GM20000 (cell line): ENCODE measurements at places on chromosomes 4 and X.

DNA sequence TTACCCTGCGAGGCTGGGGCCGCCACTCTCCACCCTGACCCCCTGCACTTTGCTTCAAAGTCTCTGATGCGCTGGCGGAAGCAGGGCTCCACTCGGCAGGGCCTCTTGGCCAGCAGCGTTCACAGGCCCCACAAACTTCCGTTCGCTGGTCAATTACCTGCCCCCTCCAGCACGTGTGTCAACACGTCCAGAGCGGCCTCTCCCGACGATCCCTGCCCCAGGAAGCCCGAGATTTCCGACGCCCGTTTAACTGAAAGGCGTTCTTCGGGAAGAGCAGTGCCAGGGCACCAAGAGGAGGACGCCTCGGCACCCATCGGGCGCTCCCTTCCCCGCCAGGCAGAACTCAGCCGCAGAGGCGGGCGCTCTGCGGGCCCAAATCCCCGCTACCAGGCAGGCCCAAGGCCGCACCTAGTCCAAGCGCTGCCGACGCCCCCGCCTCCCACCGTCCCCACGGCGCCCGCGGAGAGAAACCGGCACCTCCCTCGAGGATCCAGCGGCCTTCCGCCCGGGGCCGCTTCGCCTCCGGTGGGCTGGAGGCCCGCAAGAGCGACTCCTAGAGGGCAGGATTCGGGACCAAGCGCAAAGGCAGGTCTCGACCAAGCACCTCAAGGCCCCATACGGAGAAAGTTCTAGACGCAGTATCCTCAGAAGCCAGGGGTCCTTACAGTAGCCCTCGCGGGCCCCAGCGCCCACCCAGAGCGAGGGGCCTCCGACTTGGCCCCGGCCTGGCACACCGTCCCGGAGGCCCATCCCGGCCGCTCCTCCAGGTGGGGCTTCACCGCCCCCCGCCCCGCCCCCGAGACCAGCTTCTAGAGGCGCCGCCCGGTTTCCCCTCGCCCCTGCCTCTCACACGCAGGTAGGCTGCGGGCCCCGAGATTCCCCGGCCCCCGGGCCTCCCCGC is 586 bp downstream of the BCAP31 start:
- DNase-seq: peak; percentile 74

DNA sequence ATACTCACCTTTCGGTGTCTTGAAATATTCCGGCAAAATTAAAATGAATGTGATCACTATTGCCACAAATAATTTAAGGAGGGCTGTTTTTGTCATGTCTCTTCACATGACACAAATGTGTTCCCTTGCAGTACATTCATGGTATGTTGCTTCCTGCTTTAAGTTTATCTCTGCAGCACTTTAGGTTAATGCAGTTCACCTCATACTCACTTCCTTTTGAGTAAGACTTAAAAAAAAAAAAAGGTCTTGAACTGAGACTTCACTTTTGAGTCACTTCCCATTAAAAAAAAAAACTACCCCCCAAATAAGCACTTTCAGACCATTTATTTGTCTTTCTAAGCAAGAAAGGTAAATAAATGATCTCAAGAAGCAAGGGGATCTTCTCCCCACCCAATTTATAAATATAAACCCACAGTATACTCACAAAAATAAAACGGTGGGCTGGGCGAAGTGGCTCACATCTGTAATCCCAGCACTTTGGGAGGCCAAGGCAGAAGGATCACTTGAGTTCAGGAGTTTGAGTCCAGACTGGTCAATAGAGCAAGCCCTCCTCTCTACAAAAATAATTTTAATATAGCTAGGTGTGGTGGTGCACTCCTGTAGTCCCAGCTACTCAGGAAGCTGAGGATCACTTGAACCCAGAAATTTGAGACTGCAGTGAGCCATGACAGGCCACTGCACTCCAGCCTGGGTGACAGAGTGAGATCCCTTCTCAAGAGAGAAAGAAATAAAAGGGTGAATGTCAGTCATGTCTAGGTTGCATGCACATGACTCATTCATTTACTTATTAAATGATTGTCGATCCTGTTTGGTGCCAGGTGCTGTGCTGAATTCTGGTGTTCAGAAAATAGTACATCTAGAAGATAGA is at the start of gene TMEM156:
Gene TMEM156, minus strand, starts transcription at position 192 of the 868 bp plus-strand sequence. Its CDS starts 96 bp downstream, at position 96.
- DNase-seq: peak; percentile 56

DNA sequence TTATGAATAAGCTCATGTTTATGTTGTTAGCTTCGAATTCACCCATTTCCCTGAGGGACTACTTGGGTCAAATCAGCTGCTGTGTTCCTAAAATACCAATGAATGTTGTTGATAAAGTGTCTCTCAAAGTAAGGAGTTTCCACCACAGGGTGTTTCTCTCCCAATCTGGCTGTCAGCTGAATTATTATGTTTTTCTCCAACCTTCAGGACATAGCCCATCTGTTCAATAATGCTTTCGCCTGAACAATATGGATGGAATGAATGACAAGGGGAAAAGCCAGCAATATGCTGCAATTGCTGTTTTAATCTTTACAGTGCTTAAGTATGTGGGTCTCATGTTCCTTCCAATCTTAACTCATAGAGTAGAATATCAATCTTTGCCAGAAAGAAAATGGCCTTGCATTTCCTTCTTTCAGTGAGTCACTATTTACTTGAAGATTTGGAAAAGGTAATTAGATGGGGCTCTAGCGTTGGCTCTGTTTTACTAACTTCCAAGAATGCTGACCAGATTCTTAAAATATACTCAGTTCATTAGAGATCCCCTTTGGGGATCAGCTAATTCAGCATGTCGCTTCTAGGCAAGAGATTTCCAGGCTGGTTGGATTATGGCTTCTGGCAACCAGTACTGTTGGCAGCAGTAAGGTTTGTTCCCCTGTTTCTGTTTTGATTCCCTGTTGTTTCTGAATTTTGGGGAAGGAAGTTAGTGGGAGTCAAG is 410.5 kb downstream of the PPP3CA start:
- no peak for DNase-seq

DNA sequence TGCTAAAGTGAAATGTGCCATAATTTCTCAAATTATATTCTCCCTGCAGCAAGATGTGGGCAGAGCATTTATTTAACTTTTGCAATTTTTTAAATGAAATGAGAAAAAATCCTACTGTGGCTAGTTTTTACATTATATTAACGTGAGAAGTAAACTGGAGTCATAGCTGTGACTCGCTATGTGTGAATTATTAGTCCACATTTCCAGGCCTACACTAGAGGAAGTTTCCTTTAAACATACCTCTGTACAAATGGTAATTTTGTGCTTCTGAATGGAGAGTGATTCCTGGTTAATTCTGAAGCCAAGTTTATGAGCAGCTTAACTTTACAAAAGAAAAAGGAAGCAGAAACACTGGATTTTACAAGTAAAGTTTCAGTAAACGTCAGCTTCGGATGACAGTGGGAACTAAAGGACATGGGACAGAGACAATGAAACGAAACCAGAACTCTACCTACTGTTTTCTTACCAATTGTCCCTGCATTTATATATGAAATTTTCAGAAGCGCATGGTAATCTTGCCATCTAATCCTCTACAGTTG is 72.4 kb downstream of the FBXO8 start:
- no peak for DNase-seq

GRCh38 chr4:108919226-108919893 is 156.5 kb upstream of the ETNPPL start:
- DNase-seq: no peak

GRCh38 chr4:30837131-30837539 is 117.0 kb downstream of the PCDH7 start:
- no peak for DNase-seq

DNA sequence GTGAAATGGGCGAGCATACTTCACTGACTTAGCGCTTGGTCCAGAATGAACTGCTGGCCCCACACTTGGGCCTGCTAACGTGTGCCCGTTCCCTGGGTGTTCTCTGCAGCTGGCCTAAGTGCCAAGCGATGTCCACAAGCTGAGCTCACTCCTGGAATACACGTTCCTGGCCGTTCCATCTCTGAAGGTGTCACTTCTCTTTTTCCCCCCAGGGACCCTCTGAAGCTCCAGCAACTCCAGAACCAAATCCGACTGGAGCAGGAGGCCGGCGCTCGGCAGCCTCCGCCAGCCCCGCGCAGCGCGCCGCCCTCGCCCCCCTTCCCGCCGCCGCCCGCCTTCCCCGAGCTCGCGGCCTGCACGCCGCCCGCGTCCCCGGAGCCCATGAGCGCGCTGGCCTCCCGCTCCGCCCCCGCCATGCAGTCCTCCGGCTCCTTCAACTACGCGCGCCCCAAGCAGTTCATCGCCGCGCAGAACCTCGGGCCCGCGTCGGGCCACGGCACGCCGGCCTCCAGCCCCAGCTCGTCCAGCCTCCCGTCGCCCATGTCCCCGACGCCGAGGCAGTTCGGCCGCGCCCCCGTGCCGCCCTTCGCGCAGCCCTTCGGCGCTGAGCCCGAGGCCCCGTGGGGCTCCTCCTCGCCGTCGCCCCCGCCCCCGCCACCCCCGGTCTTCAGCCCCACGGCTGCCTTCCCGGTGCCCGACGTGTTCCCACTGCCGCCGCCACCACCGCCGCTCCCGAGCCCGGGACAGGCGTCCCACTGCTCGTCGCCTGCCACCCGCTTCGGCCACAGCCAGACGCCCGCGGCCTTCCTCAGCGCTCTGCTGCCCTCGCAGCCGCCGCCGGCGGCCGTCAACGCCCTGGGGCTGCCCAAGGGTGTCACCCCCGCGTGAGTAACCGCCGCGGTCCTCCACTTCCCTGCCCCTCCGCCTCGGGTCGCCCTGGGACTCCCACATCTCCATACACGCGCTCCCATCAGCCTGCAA is 132.3 kb downstream of the CBR4 start:
- peak; percentile 68 for DNase-seq

GRCh38 chr4:89331686-89332544 is 24.3 kb upstream of the GPRIN3 start:
- DNase-seq: no peak

DNA sequence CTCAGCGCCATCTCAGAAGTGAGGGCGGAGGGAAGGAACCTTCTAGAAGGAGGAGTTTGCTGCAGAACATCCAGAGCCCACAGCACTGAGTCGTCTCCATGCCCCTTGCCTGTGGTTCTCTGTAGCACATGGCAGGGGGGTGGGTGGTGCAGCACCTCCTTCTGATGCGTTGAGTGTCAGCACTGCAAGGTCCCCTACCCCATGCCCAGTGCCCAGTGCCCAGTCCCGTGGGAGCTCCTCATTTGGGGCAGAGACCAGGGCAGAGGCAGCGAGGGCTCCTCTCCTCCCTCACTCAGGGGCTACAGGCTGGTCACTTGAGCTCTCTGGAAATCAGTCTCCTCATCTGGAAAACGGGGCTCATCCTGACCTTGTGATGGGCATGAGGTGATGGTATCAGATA is 78.1 kb downstream of the HTRA3 start:
- DNase-seq: no peak

- no peak for DNase-seq
Observed at GRCh38 chr4:17723648-17724047, 57.8 kb downstream of the FAM184B start.

DNA sequence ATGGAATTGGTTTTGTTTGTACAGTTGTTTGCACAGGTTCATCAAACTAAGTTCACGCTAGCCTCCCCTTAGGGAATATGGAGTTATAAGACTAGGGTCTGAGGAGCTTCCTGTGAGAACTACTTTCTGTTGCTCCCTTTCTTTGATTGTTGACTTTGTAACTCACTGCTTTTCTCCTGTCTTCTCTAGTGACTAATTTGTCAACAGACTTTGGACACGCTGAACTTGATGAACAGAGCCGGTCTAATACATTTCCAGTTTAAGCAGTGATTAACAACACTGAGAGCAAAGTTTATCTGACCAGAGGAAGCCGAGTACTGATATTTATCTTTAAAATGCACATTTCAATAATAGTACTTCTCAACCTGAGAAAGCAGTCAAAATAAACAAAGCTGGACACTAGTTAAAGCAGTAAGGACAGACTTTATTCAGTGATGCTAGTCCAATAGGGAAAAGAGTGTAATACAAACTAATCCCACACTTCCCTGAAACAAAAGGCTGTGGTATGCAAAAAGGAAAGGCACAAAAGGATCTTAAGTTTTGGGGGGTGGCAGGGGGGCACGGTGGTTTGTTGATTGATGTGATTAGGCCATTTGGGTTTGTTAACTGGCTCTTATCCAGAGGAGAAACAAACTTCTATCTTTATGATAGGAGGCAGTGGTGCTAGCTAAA is 2.7 kb upstream of the NUDT9 start:
- no peak for DNase-seq

GRCh38 chr4:8675383-8675782 is 82.8 kb downstream of the CPZ start:
- DNase-seq: no peak

DNA sequence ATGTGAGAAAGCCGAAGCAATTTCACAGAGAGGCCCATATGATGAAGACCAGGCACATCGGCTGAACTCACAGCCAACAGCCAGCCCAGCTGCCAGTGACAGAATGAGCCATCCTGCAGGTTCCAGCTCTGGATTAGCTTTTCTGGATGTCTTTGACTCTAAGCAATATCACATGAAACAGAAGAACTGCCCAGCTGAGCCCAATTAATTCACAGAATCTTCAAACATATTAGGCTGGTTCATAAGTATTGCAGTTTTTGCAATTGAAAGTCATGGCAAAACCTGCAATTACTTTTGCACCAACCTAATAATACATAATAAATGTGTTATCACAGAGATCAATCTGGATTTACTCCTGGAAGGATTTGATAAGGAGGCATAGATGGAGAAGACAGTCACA is 299.9 kb downstream of the RAB28 start:
- no peak for DNase-seq

DNA sequence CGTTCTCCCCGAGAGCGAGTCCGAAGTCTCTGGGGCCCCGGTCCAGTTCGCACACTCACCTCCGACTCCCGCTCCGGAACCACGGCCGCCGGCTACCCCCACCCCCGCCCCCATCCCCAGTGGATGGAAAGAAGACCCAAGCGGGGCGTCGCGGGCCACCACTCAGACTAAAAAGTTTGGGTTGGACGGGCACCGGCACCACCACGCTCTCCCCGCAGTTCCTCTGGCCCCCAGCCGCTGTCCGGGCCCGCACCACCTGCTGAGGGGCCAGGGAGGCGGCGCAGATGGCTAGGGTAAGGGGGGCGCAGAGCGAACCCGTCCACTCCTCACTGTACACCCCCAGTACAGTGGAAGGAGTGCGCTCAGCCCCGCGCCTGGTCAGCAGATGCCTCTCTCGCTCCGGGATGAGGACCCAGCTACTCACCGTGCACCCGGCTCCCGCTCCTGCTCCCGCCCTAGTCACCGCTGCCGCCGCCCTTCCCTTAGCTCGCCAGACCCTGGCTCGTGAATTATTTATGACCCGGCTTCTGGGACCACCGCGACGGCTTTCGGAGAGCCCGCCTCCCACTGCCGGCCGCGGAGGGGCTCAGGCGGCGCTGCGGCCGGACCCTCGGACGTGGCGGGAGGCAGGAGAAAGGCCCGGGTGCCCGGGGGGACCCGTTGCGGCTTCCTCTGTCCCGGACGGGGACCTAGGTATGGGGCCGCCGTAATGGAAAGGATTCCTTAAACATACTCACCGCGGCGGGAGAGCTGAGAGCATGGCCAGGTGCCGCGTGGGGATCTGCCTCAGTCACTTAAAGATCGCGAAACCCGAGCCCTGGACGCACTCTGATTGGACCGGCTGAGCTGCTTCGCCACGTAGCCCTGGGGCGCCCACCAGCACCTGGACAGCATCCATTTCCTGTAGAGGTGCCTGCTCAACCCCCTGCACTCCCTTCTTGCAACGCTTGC is at the start of gene PROM1:
Gene PROM1, minus strand, starts transcription at position 783 of the 951 bp plus-strand sequence. CDS start 8,117 bp downstream, outside the sequence.
- no peak for DNase-seq

GRCh38 chr4:56106180-56107147 is 157.7 kb downstream of the CEP135 start:
- DNase-seq: no peak
